Hematopoietic multipotent progenitor cell treated with erythropoietin and hydrocortisone succinate and interleukin-3 and kit ligand, for 6 days (in vitro differentiated cells): ENCODE measurements at places on chromosomes 11 and 22.
A peak's percentile ranks its signal among the peaks of the same experiment; 100 is the strongest.

- peak; percentile 45 for DNase-seq
These were observed 93.1 kb upstream of the ZC3H12C start for GRCh38 chr11:110000031-110000502.

DNA sequence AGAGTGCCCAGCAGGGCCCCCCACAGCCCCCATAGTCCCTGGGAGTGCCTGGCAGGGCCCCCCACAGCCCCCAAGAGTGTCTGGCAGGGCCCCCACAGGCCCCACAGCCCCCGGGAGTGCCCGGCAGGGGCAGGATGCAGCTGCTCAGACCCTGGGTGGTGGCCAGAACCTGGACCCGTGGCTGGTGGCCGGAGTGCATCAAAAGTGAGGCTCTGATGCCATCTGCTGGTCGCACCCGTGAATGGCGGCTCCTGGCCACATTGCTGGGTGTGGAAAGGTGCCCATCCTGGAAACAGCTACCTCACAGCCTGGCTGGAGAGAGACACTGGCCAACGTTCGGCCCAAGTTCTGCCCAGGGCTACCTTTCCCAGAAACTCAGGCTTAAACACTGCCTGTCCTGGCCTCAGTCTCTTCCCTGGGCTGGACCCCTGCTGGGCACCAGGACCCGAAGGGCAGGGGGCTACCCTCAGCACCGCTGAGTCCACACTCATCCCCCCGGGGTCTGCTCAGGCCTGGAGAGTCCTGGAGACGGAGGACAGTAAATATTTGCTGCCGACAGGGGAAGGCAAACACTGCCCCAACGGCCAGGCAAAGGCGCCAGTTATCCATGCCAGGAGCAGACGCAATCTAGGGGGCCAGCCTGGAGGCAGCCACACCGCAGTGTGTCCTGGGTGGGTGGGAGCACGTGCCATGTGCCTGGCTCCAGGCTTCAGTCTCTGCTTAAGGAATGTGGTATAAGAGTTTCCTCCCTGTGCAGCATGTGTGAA, 4.4 kb downstream of the INS start:
- peak; percentile 73 for DNase-seq

DNA sequence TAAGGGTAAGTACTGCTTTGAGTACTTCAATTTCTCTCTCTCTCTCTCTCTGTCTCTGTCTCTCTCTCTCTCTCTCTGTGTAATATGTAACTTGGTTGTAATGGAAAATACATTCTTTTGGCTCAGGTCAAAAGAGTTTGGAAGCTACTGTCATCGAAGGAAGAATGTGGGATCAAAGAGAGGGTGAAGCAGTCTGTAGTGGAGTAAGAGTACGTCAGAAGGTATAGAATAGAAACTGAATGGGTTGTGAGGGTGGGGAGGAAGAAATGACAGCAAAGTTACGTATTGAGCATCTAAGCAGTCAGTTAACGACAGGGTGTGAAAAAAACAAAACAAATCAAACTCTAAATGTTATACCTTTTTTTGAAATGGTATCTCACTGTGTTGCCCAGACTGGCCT, 10.0 kb downstream of the NCAM1 start:
- no peak for DNase-seq

GRCh38 chr11:624705-625635, at the start of gene CDHR5:
Gene CDHR5 (minus strand): TSS chr11:624955. CDS start chr11:624902, 53 bp downstream.
- DNase-seq = no peak

DNA sequence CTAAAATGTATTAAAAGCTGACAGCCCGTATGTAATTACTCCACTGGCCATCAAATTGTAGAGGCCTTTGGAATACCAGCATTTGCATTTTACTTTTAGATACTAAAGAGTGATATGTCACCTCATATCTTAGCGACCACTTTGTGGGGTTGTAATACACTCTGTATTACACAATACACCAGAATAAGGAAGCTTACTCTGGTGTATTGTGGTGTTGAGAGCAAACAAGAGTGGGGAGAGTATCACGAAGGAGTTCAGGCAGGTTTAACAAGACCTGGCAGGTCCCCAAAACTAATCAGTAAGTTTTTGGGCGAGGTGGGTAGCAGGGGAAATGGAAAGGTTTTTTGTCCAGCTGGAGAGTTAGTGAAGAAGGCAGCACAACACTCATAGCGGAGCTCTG, 3.2 kb downstream of the NUP50 start:
- DNase-seq = peak; percentile 71

DNA sequence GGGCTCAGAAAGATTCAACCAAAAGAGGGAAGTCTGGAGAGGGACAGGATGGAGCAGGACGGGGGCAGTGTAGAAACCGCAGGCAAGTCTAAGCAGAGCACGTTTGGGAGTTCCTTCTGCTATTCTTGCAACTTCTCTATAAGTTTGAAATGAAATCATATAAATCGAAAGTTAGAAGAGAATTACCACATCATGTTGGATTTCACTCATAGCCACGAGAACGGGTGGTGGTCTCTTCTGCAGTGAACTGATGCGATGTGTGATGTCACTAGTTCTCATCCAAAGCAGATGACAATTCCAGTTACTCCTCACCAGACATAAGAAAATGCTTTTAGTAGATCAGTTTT, 36.0 kb downstream of the KCNQ1 start:
- peak; percentile 42 for DNase-seq
